Umbilical cord (tissue), 2 donors: ENCODE measurements at places on chromosomes 16 and 17. TPM values are rescaled to one million over a fixed set of nuclear protein-coding genes. Genes with fewer than 3 reads are reported as not detected.

ZP2 gene
- total RNA-seq, result not detected

DNA sequence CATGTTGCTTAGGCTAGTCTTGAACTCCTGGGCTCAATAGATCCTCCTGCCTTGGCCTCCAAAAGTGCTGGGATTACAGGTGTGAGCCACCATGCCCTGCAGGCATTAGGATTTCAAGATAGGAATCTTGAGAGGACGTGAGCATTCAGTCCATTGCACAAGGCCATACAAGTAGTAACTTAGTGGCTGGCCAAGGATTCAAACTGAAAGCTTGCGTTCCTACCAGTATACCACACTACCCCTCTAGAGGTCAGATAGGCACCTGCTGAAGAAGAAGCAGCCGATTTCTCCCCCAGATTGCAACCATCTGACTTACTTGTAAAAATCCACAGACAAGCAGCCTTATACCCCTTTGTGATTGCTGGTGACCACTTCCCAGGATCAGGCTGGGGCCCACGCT is 80.9 kb downstream of the CACNG3 start:
- no peak for DNase-seq

POLG2 gene
- total RNA-seq, result 9.6 TPM

DNA sequence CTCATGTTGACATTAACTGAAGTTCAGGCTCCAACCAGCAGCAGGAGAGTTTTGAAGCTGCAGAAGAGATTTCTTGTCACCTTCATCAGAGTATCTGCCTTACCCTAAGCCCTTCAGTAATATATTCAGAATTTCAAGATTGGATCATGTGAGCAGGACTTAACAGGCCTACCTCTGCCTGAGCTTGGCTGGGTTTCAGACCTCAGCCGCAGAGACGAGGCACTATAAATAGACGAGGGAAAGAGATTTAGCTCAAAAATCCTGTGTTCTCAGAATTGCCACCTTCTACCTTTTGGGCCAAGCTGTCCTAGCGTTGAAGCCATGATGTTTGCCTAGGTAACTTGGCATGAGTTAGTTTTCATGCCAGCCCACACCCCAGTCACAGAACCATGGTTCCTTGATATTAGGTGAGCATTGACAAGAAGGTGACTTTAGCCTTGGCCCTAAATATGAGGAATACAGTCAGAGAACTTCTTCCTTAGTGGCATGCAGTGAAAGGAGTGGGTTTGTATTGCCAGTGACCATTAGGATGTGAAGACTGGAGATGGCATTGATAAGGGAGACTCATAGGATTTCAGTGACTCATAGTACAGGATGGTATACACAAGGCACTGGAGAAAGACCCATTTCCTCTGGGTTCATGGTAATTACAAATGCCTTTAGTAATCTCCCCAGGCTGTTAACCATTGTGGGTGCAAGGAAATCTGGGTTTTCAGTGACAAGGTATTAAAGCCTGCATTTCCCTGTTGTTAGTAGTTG is 224.3 kb downstream of the MSI2 start:
- peak; percentile 72 for DNase-seq

- no peak for DNase-seq
Measured at GRCh38 chr17:57113011-57113410, 28.0 kb downstream of the AKAP1 start.

POLR2C gene
- total RNA-seq, result 67.2 TPM

ACSM2A gene
- 5.1 TPM for total RNA-seq

DNA sequence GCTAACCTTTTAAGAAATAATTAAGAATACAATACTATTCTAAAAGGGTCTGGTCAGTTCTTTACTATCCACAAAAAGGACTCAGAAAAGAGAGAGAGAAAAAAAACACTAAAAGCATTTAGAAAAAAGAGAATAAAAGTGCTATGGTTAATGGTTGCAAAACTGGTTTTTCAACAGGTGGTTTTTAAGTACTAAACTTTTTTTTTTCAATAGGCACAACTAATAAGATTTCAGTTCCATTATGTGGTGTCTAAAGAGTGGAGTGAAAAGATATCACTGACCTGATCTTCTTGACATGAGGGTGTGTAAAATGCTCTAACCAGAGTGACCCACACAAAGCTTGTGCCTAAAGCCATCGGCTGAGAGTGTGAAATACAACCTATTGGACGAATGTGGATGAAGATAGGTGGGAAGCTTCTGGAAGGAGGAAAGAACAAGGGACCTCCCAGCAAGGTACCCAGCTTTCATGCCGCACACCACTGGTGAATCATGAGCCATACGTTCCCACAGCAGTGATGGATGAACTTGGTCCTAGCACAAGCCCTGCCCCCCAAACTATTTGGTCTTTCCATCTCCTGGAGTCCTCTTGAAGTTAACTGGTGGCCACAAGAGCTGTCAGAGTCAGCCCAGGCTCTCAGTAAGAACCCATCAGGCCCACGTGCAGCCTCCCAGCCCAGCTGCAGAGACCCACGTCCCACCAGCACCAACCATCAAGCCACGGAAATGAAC is 103.0 kb downstream of the ZFHX3 start:
- DNase-seq, result no peak

DNA sequence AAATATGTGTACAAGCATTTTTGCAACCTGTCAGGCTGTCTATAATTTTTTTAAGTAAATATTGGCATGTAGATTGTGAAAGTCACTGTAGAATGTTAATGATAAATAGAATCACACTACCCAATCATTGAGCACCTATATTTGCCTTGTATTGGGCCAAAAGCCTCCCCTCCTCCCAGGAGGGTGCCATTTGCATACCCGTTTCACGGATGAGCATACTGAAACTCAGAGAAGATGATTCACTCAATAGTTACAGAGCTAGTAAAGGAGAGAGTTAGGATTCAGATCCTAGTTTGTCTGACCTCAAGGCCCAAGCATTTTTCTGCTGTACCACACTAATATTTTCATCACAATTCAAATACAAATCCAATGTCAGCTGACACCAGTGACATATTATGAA is 299.7 kb upstream of the CDH11 start:
- no peak for DNase-seq

GRCh38 chr17:71649941-71650350 is 470.9 kb upstream of the SOX9 start:
- DNase-seq, result no peak

GRCh38 chr16:54347961-54348360 is 61.4 kb upstream of the IRX3 start:
- DNase-seq, result no peak

DNA sequence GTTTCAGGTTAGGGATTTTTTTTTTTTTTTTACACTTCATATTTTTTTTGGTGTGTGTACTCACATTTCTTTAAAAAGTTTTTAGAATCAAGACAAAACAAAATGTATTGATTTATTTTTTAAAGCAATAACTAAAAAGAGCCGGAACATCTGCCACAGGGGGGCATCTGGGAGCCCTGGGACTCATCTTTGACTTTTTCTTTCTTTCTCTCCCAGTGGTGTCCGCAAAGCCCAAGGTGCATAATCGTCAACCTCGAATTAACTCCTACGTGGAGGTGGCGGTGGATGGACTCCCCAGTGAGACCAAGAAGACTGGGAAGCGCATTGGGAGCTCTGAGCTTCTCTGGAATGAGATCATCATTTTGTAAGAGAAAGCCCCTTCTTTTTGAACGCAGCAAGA is 36.3 kb downstream of the WWP2 start:
- DNase-seq, result no peak

- no peak for DNase-seq
Measured at GRCh38 chr16:27181019-27181790, 22.1 kb upstream of the KDM8 start.

- no peak for DNase-seq
Measured at GRCh38 chr16:86496262-86496928, 13.9 kb upstream of the FOXF1 start.

CCL4L2 gene
- total RNA-seq, result 59.9 TPM

- no peak for DNase-seq
Measured at GRCh38 chr16:6969594-6969993, 363.1 kb upstream of the RBFOX1 start.

GRCh38 chr16:7839568-7839967 is 506.9 kb downstream of the RBFOX1 start:
- peak; percentile 31 for DNase-seq
